Body of pancreas (tissue), 4 donors: ENCODE measurements at places on chromosomes 4 and X.

DNA sequence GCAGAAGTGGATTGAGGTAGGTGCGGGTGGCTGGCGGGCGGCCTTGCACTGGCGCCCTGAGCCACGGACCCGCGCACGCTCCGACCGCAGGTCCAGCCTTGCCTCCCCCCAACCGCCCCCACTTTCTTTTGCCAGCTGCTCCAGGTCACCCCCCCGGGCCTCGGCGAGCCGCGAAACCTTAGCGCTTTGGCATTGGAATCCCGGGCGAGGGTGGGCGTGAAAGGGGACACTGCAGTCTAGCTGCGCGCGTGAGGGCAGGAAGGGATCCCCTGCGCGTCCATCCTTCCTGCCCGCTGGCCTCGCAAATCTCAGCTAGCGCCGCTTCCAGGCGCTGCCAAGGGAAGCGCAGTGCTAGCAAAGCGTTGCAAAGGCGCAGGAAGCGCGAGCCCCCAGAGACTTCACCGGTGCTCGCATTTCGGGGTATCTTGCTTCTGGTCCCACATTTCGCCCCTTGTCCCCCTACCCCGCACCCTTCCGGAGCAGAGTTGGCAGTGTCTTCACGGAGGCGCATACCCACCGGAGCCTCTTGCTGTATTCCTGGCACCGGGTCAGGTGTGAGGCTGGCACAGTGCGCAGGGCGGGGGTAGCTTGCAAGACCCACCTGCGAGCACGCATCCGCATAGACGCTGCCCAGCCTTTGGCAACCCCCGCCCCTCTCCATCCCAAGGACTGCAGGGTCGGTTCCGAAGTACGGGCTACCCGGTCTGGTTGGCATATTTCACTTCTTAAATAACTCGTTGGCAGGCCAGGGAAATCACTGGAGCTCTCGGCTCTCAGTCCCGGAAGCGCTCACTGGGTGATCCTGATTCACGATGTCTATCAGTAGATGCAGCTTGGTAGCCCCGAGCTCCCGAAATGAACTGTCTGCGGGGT, 104.4 kb downstream of the UCHL1 start:
- DNase-seq = peak; percentile 44

GRCh38 chr4:141543706-141544105, 92.7 kb upstream of the IL15 start:
- no peak for DNase-seq

- DNase-seq = no peak
These were observed 935.9 kb downstream of the C4orf33 start for GRCh38 chr4:130031858-130032257.

GRCh38 chrX:16469870-16470269, 180.1 kb upstream of the S100G start:
- no peak for DNase-seq

DNA sequence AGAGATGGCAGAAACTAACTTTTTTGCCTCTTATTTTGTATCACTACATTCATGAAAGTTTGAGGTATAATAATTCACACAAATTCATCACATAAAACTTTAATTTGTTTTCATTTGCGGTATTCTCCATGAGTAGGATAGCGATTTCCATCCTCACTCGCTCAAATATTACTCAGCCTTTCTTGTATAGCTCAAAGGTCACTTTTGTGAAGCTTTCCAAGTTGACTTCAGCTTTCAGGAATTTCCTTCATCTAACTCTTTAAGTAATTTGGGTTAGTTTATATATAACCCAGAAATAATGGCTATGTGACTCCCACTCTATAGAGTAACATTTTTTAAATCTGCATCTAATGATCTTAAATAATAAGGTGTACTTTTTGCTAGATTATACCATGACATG, 314.4 kb downstream of the IL1RAPL1 start:
- no peak for DNase-seq

DNA sequence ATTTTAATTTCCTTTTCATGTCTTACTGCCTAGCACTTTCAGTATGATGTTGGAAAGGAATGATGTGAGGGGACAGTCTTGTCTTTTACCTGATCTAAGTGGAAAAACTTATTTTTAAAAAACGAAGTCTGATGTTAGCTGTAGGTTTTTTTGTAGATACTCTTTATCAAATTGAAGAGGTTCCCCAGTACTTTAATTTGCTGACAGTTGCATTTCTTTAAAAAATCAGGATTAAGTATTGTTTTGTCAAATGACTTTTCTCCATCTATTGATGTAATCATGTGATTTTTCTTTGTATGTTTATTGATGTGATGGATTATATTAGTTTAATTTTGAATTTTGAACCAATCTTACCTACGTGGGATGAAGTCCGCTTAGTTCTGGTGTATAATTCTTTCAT, 568.4 kb upstream of the AGA start:
- no peak for DNase-seq

- no peak for DNase-seq
These were observed 49.8 kb upstream of the SEC24B start for GRCh38 chr4:109383823-109384222.

DNA sequence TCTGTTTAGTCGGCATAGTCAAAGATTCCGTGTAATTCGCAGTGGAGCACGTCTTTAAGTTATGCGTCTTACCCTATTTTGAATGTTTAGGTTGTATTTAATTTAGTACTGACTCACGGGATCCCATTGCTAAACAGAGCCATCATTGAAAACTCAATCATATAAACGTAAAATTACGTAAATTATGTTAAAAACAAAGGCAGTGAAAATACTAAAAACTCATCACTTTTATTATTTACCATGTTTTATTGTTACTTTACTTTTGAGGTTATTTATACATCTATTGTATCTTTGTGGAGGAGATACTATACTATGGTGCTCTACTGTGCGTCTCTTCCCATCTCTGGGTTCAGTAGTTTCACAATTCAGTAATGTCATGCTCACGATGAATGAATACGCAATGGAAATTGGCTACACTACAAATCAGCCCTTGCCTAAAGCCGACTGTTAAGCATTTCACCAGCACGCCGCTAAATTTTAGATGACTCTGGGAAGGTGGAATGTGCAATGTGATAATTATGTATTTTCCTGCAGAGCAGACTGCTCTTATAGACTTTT, 944 bp downstream of the FUNDC2 start:
- no peak for DNase-seq

- DNase-seq = peak; percentile 46
These were observed 55.6 kb upstream of the ADRA2C start for GRCh38 chr4:3710451-3711182.

- DNase-seq = no peak
These were observed 38.4 kb upstream of the ARSD start for GRCh38 chrX:2967584-2967983.

GRCh38 chr4:152223600-152223999, 312.3 kb downstream of the FBXW7 start:
- DNase-seq = no peak

DNA sequence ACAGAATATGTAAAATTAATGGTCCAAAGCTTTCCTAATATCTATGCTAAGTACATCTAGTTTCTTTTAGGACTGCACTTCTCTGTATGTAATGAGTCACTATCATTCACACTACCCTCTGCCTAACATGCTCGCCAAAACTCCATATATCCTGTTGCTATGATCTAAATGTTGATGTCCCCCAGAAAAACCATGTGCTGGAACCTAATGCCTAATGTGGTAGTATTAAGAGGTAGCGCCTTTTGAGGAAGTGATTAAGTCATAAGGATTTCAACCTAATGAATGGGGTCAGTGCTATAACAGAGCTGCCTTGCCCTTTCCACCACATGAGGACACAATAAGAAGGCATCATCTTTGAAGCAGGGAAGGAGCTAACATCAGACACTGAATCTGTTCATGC, 34.9 kb upstream of the NFKB1 start:
- DNase-seq = no peak

DNA sequence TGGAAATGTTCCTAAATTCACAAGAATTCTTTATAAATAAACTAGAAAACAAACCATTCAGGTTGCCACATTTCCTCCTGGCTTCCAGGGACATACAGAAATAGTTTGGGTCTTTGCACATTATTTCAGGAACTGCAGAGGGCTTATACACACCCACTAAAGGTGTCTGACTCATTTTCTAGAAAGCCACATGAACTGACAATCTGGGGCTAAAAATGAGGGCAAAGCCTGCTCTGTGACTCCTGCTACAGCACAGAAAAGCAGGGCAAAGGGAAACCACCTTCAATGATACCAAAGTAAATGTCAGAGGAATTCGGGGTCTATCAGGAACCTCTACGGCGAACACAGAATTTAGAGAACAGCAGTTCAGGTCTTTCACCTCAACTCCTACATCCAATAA, 112.2 kb upstream of the MAP3K15 start:
- no peak for DNase-seq

DNA sequence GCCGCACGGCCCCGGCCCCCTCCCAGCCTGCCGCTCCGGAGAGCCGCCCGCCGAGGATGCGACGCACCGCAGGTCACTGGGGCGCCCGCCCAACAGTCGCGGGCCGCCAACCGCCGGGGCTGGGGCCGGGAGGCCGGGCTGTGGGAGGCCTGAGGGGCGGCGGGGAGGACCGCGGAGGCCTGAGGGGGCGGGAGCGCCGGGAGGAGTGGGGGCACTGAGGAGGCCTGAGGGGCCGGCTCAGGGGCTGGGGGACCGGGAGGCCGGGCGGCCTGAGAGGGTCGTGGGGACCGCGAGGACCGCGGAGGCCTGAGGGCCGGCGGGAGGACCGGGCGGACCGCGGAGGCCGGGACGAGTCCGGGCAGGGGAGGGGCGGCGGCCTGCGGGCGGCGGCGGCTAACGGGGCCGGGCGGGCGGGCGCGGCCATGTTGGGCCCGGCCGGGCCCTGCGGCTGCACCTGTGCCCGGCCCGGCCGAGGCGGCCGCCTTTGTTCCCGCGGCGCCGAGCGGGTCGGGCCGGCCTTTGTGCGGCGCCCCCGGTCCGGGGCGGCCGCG, 353 bp downstream of the NSD2 start:
- DNase-seq = peak; percentile 30

DNA sequence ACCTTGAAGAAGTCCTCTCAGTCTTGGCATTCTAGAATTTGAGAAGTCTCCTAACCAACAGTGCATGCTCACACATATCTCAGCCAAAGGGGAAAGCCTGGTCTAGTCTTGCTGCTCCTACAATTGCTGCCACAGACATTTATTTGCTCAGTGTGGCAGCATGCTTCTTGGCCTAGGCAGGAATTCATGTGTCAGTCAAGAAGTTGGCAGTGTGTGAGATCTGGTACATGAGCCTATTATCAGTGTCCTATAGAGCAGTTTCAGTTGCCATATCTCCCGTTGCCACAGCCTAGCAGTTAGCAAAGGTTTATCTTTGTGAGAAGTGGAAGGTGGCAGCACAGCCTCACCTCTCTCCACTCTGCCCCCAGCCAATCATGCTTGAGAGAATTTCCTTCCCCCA, 176.9 kb upstream of the ARHGEF9 start:
- peak; percentile 51 for DNase-seq

DNA sequence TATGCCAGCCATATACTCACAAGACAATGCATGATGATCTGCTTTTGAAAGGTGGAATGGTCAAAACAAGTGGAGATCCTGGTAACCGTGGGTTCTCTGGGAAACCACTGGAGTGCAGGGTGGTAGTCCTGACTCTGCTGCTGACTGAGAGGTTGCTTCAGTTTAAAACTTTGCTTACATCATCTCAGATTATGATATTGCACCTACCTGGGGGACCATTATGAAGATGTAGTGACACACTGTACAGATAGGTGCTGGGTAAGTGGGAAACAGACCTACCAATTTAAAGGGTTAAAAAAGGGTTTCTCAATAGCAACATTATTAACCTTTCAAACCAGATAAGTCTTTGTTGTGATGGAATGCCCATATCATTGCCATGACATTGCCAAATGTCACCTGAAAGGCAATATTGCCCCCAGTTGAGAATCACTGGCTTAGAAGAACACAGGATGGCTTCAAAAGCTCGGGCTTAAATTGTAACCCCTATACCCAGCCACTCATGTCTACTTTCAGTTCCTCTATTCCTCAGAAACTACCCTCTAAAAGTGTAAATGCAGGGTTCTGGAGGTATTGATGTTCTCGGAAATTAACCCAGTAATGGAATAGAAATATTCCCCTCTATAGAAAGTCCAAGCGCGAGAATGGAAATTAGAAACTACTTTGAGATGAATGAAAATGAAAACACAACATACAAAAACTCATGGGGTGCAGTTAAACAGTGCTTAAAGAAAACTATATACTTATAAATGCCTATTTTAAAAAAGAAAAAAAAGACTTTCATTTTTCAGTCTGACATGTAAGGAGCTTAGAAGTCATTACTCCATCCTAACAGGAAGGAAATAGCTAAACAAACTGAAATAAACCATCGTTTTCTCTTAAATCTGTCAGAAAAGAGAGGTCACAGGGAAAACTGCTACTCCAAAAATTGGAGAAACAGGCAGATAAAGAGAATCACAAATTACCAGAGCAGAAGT, 65.8 kb downstream of the ARHGEF6 start:
- no peak for DNase-seq
